ENCODE measurements at places on chromosomes 5 and 9.

DNA sequence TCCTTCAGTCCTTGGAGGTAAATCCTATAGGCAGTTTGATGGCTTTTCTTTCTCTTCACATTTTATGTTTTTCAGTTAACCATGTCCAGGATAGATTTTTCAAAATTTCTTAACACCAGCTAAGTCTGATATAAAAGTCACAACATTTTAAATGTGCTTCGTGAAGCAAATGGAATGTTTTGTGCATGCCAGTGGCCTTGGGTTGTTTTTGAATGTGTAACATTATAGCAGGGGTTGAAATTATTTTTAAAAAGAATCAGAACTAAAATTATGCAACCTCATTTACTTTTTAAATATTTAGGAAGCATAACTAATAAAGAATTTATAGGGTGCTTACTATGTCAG is 201.1 kb downstream of the ARHGEF28 start:
- no peak for DNase-seq

- DNase-seq: no peak
Measured at GRCh38 chr5:14807471-14807870, 64.1 kb downstream of the ANKH start.

DNA sequence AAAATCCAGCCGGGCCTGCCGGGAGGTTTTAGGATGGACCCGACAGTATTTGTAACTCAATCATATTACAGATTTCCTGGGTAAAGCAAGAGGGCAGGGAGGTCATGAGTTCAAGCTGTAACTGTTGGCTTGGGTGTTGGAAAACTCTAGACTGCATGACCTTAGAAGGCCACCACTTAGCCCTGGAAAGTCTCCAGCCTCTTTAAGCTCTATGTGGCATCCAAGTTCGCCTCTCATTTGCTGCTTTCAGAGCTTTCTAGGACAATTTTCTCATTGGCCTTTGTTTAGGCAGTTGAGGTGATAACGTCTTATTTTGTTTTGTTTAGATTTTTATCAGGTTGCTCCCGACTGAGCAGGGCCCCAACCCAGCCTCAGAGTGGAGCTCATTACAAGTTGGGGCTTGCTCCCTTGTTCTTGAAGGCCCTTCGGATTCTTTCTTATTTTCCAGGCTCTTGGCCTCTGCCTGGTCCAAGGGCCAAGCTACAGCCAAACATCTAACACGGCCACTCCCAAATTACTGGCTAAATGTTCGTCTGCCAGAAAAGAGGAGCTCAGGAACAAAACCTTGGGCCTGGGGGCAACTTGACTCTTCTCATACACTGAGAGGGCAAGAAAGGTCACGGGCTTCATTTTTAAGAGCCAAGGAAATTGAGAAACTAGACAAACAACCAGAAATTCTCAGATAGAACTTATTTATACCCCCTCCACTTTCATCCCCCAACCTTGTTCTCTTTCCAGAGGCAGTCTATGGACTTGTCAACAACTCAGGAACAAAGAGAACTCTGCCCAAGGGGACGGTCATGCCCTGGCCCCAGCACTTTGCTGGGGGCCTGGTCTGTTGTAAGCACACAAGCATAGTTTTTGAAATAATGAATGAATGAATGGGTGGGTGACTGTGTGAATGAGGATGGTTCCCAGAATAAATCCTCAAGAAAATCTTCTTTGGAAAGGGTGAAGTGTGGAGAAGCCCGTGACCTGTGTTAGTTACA is 526.9 kb downstream of the BNC2 start:
- DNase-seq: no peak

DNA sequence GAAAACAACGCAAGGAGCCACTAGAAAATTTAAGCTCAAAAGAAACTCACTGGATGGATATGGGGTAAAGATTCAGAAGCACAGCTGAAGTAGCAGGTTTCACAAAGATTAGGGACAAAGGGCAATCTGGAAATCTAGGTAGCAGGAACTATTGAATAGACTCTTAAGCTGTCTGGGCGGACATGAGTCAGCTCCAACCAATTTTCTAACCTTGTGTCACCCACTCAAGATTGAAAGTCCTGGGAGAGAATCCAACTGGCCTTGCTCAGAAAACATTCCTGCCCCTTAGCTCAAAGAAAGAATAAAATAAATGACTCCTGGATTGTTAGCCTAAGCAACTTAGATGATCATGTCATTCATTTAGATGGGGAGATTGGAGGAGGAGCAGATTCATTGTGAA is 69.2 kb downstream of the STK32A start:
- DNase-seq: no peak

- DNase-seq: no peak
Measured at GRCh38 chr9:110809038-110809595, 140.5 kb downstream of the MUSK start.

DNA sequence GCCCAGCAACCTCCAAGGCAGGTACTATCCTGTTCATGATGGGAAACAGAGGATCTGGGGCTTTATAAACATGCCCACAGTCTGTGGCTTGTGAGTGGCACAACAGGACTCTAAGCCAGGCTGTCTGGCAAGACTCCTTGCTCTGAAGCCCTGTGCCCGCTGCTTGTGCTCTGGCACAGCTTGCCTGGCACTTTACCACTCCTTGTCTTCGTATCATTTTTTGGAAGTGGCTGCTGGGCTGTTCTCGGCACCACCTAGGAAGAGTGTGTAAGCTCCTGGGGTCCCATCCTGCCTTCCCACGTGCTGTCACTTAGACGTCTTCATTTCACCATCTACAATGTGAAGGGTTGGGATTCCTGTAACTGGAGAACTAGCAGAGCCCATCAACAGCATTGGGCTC is 59.3 kb upstream of the GLRX start:
- no peak for DNase-seq

GRCh38 chr9:95645992-95646391 is 129.2 kb upstream of the PTCH1 start:
- no peak for DNase-seq

GRCh38 chr9:137453643-137454081 is 5.5 kb downstream of the NSMF start:
- peak; percentile 77 for DNase-seq

GRCh38 chr9:87108661-87109060 is 161.4 kb upstream of the GAS1 start:
- DNase-seq: no peak

DNA sequence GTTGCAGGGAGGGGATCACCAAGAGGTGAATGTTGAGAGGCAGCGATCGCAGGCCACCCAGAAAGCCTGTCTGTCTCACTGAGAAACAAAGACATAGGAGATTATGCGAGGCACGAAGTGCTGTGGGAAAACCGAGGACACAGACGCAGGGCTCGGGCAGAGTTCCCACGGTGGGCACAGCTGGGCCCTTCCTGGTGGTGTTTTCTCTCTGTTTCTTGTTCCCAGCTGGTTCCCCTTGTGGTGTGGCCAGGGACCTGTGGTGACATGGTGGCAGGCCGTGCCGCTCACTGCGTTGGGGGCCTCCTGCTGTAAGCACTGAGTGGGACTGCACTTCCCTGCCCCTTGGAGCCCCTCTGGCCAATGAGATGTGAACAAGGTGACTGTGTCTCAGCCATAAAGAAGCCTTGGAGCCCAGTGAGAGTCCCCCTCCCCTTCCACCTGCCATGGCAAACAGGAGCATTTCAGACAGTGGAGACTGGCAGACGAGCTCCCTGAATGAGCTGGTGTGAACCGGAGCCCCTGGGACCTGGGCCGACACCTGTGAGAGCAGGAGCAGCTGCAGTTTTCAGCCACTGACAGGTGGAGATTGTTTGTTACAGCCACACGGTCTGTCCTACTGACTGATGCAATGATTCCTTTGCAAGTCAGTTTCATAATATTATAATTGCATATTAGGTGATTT is 13.2 kb upstream of the IRX4 start:
- DNase-seq: no peak

DNA sequence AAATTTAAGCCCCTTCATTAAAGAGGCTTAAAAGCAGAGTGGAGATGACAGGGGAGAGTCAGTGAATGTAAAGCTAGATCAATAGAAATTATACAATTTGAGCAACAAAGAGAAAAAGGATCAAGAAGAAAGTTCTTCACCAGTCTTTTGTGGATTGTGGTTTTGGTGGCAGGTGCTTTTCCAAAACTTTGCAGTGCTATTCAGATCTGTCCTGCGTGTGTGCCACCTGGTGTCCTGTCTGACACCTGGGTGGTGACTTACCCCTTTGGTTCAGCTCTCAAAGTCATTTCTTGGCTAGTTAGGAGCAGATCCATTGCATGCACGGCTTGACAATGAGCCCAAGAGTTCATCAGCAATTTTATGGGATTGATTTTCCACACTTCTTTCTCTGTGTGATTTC is 69.4 kb downstream of the SREK1 start:
- no peak for DNase-seq

- no peak for DNase-seq
Measured at GRCh38 chr5:104533498-104533897, 970.9 kb upstream of the NUDT12 start.

GRCh38 chr9:93387791-93388190 is 63.7 kb upstream of the FAM120A start:
- no peak for DNase-seq
